ENCODE measurements at places on chromosomes 3 and 15.

- no peak for DNase-seq
Observed at GRCh38 chr3:131782751-131783150, 252.1 kb downstream of the CPNE4 start.

- DNase-seq, result no peak
Observed at GRCh38 chr15:92316586-92317295, 76.9 kb upstream of the ST8SIA2 start.

- no peak for DNase-seq
Observed at GRCh38 chr3:32261545-32261944, 23.1 kb downstream of the CMTM8 start.

- peak; percentile 99 for DNase-seq
Observed at GRCh38 chr3:128726023-128727016, at the start of gene RAB7A. RAB7A (plus strand) TSS chr3:128726183; CDS start chr3:128795368, 69,185 bp downstream.

DNA sequence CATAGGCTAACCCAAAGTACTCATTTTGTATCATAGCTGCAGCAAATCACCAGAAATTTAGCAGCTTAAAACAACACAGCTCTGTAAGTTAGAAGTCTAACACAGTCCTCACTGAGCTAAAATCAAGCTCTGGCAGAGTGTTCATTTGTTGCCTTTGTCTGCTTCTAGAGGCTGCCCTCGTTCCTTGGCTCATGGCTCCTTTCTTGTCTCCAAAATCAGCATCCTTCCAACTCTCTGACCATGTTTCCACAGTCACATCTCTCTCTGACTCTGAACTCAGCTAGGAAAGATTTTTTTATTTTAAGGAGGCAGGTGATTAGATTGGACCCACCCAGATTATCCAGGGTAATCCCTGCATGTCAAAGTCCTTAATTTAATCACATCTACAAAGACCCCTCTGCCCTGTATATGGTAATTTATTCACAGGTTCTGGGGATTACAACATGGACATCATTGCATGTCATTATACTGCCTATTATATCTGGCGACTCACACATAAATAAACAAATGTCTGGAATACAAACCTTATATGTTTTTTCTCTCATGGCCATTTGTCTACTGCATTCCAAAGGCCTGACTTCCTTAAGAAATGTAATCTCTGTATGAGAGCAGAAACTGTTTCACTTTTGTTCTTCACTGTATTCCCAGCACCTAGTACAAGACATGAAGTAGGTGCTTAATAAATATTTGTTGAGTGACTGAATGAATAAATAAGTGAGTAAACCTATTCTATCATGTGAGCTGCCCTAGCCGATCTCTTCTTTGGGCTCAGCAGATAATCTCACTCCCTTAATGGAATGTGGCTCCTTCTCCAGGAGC lies 15.1 kb upstream of the UACA start:
- DNase-seq, result no peak

DNA sequence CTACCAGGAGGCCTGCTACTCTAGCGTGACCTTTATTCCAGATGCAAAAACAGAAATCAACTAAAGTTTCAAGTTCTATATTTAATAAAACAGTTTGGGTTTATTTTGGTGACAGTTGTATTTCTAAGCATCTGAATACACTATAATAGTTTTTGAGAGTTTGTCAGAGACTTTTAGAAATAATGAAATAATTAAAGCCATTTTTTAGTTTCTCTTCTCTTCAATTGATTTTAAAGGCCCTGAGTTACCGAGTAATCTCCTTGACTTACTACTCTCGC lies 523.4 kb downstream of the CADM2 start:
- DNase-seq, result no peak

DNA sequence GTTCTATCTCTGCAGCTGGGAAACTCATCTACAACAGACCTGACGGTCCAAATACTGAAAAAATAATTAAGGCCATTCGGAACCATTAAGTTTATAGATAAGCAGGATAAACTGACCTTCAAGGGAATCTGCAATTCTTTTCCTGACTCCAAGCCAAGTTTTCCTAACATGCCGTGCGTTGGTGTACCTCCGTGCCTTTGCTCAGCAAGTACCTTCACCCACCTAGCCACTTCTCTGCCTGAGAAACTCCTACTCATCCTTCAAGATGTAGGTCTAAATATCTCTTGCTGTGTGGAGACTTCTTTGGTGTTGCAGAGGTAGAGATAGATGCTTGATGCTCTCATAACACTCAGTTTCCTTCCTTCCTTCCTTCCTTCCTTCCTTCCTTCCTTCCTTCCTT lies 24.2 kb upstream of the BNC1 start:
- DNase-seq, result no peak

GRCh38 chr15:49110158-49110944 lies 45.0 kb downstream of the COPS2 start:
- DNase-seq, result no peak

DNA sequence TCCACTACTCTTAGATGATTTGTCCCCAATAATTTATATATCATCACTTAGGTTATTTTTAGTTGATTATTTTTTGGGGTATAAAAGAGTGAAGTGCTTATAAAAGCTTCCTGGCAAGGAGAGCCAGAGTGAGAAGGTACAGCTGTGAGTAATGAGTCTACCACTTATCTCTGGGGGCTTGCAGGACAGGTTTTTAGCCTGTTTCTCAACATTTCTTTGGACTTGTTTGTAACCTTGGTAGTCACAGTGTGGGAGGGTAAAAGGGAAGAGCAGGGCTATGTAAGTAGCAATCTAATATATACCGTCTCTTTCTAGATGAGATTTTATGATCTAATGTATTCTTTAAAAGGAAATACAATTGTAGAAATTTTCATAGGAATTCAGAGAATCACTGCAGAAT lies 321.3 kb upstream of the GOLIM4 start:
- no peak for DNase-seq

DNA sequence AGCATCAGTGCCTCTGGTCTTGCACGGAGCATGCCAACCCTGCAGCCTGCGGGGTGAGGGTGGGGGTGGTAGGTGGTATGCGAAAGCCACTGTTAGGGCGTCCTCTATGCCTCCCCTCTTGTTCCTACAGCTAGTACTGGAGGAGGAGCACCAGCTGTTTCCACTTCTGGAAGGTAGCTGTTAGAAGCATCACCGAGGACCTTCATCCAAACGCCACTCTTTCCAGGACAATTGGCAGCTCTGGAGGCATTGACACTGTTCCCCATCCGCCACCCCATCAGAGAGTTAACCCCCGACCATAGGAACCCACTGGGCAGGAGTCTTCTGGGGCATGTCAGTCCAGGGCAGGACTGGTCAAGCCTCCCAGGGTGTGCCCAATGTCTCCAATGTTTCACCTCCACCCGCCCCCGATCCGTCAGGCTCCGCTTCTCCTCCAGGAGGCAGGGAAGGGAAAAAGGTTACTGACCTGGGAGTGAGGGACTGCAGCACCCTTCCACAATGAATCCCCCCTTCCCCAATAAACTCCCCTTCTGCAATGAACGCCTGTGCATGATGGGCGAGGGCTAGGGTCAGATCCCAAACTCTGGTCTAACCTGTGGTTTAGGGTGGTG lies 487 bp downstream of the DUOX2 start:
- DNase-seq, result no peak

DNA sequence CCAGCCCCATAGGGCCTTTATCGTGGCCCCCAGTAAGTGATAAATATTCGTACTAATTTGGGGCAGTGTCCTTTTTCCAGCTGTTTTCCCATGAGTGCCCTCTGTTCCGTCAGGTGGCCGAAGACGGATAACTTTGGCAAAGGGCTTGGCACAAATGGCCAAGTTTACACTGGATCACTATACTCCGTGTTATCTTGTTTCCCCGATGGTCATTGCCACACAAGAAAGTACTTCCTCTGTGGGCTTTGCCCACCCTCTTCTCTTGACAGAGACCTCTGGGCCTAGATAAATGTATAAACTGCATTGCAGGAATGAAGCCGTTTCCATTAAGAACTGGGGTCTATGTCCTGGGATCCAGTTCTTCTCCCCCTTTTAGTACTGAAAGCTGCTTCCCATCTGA lies 39.1 kb downstream of the SMAD3 start:
- no peak for DNase-seq

- DNase-seq, result no peak
Observed at GRCh38 chr15:53226559-53226958, 436.4 kb upstream of the ONECUT1 start.

DNA sequence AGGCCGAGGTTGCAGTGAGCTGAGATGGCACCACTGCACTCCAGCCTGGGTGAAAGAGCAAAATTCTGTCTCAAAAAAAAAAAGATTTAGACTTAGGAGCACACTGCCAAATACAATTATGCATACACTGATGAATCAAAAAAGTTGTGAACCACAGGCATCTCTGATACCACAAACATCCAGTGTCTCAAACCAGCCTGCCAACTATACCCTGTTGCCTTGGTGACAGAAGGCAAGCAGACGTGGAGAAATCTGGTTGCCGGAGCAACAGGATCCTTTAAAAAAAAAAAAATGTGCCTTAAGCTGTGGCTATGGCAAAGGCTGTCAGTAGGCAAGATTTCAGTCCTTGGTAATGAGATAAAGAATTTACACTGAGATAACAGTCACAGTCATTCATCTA lies 202.3 kb downstream of the NEK10 start:
- DNase-seq, result peak; percentile 4

- DNase-seq, result no peak
Observed at GRCh38 chr3:181493423-181493822, 218.3 kb upstream of the SOX2 start.

DNA sequence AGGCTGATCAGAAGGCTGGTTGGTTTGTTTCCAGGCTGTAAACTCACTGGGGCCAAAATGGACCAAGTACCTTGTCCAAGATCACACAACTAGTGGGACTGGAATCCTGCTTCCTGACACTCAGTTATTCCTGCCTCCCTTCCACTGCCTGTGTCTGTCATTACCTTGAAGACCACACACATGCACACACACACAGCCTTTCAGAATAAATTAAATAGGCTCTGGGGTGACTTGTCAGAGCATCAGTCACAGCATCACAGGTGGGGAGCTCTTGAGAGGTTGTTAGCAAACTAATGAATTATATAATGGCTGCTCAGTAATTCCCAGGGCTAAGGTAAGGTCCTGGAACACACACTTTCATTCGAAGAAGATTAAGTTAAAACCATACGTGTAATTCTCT lies 231.8 kb downstream of the UACA start:
- DNase-seq, result no peak

- DNase-seq, result peak; percentile 80
Observed at GRCh38 chr15:80567721-80568157, 127.4 kb upstream of the ABHD17C start.

- DNase-seq, result no peak
Observed at GRCh38 chr3:135992072-135992471, 26.5 kb downstream of the PPP2R3A start.

- no peak for DNase-seq
Observed at GRCh38 chr3:68832680-68833079, 99.7 kb downstream of the TAFA4 start.

DNA sequence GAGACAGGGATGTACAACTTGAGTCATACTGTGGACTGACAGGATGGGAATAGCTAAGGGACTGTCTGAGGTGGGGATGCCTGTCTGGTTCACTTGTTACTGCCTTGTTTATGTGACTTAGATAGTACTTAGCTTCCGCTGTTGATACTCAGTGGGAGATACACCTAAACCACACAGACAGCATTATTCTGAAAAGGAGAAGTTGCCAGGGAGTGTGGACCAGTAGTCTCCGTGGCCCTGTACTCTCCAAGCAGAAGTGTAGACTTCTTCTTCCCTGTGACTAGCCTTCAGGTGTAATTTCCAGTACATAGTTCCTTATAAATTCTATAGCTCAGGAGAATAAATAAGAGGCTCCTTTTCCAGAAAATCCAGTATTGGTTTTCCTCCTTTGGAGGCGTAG lies 5.1 kb downstream of the HIGD2B start:
- DNase-seq, result no peak

DNA sequence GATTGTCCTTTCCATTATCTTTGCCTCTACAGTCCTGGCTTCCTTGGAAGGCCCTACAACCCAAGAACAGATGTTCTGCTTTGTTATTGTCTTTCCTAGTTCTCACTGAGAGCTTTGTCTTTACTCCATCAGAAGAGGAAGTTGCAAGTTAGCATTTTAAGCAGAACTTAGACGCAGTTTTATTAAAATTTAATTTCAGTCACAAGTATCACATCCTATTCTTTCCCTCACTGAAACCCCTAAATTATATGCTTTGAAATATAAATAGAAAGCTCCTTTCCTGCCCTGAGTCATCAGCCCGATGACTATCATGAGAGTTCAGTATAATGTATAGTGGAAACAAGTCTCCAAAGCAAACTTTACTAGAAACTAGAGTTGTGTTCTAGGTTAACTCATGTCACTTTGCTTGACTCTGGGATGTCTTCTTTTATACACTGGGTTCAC lies 291.2 kb upstream of the RBMS3 start:
- no peak for DNase-seq

- no peak for DNase-seq
Observed at GRCh38 chr3:126777366-126777765, 73.3 kb downstream of the CHCHD6 start.

- DNase-seq, result no peak
Observed at GRCh38 chr3:138846262-138846791, 11.6 kb upstream of the PIK3CB start.

DNA sequence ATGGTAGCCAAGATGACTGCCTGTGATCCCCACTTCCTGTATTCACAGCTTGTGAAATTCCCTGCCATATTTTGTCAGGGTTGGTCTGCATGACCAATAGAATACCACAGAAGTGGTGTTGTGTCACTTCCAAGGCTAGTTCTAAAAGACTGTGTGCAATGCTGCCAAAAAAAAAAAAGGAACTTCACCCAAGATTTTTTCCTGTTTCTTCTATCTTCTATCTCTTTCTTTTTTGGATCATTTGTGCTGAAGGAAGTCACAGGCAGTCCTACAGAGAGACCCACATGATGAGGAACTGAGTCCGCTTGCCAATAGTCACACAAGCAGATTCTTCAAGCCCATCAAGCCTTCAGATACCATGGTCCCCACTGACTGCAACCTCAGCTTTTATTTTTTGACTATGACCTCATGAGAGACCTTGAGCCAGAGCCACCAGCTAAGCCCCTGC lies 18.1 kb upstream of the RAF1 start:
- DNase-seq, result no peak

DNA sequence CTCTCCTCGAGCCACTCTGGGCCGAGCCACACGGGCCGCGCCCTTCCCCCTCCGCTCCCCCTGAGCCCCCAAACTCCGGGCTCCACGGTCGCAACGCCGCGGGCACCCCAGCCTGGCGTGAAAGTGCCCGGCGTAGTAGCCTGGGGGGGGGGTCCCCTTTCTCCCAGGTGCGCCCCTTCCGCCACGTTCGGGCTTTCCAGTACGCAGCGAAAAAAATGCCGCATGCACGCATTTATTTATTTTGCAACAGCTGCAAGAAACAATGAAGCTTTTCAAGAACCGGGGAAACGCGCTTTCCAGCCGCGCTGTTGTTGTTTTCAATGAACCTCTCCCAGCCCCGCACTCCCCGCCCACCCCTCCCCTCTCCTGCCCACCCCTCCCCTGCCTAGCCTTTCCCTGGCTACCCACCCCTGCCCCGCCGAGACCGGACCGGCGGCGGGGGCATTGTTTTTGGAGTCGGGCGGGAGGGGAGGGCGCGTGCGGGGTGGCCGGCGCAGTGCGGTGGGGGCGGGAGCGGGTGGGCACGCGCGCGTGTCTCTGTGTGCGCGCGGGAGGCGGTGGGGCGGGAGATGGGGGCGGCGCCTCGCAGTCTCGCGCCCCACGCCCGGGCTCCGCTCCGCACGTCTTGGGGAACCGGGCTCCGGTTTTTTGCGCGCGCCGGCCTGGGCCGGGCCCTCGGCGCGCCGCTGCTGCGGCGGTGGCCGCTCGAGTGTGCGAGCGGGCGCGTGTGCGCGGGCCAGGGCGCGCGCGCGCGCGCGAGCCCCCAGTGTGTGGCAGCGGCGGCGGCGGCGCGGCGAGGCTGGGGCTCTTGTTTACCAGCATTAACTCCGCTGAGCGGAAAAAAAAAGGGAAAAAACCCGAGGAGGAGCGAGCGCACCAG lies at the start of gene IGF1R:
Gene IGF1R, plus strand, starts transcription at position 766 of the 880 bp plus-strand sequence. CDS start 1,043 bp downstream, outside the sequence.
- peak; percentile 84 for DNase-seq

Data from G401 (cell line).